Inflammatory macrophage treated with lipopolysaccharide for 4 hours (primary cell): ENCODE measurements at places on chromosomes 11 and 22.
A peak's percentile ranks its signal among the peaks of the same experiment; 100 is the strongest.

- no peak for DNase-seq
Observed at GRCh38 chr22:22507743-22508273, 734 bp downstream of the ZNF280B start.

- DNase-seq, result peak; percentile 46
Observed at GRCh38 chr11:66868726-66869566, 12.1 kb downstream of the LRFN4 start.

DNA sequence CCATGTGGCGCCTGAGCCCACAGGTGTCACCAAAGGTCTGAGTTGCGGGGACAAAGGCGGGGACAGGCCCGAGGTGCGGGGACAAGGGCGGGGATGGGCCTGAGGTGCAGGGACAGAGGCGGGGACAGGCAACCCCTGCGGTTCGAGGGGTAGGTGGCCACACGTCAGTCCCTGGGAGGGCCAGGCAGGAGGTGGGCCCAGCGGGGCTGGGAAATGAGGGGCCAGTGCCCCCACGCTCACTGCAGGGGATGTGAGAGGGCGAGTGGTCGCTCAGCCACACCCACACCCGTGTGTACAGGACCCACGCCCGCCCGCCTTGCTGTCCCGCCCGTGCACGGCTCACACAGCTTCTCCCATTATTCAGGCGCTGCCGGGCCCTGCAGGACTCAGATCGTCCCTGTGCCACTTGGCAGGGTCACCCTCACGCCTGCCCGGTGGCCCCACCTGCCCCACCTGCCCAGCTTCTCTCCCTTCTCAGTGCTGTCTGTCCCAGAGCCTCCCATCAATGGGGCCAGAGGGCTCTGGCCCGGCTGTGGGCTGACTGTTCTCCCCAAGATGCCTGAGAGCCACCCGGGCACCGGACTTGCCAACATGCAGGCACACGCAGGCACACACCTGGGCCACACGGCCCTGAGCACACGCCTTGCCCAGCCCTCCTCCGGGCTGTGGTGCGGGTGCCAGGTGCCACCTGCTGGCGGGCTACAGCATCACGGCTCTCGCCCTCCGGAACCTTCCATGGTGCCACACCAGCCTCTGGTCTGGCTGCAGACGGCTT, 14.2 kb upstream of the MUC6 start:
- peak; percentile 47 for DNase-seq

DNA sequence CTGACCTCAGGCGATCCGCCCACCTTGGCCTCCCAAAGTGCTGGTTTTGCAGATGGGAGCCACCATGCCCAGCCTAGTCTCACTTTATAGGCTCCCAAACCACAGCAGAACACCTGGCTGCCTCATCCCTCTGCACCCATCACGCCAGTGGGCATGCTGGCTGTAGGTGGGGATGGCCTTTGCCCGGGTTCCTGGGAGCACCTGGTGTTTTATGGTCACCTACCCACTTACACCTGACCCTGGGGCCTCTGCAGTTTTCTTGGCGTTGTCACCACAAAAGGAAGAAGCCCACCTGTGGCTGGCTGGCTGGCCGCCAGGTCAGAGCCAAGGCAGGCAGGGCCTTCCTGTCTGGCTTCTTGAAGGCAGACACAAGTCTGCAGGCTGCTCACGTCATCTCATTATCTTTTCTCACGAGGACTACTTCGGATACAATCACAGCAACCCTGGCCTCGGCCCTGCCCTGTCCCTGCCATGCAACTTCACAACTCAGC, 8.2 kb downstream of the RRP7A start:
- no peak for DNase-seq

- DNase-seq, result no peak
Observed at GRCh38 chr11:101812546-101812945, 102.3 kb upstream of the CEP126 start.
